ENCODE measurements at places on chromosomes 7 and 10.

DNA sequence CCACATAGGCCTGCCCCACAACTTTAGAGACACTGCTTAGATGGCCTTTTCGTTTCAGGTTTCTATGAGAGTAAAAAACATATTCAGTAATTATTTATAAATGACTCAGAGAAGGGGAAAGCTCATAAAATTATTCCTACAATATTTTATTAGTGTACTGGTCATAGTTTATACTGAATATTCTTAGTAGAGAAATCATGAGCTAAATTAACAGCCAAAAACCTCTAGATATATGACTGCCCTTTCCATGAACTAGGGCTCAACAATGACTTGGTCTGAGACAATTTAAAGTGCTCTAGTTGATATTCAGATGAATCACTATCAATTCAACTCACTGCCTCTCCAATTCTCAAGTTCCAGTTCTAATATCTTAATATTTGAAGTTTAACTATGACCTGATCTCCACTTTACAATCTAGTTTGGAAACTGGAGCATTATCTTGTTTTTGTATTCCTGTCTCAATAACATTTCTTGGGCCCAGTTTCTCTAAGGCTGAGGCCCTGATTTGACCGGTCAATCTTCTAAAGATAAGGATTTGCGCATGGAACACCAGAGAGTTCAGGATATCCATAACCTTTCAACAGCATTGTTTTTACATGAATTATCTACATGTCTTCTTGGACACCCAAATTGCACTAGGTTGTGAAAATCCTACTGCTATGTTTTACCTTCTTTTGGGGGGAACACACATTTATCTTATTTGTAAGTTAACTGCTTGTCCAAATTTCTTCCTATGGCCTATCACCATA is 141.6 kb downstream of the DGKB start:
- DNase-seq, result no peak

GRCh38 chr7:145434811-145435210 is 599.0 kb upstream of the TPK1 start:
- no peak for DNase-seq

DNA sequence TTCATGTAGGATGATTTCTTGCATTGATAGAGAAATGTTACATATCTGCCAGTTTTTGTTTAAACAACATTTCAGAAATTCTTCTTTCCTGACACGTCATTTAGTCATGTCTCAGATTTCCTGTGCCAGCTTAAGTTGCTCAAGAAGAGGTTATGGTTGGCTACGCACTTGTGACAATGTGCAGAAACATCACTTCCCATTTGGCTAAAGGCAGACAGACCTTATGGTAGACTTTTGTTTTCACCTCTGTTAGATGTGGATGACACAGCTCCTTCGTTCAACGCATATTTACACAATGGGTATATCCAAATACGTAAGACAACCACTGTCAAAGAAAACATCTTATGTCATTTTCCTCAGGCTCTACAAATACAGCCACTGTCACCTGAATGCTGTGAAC is 125.8 kb downstream of the DOCK4 start:
- DNase-seq, result peak; percentile 45

DNA sequence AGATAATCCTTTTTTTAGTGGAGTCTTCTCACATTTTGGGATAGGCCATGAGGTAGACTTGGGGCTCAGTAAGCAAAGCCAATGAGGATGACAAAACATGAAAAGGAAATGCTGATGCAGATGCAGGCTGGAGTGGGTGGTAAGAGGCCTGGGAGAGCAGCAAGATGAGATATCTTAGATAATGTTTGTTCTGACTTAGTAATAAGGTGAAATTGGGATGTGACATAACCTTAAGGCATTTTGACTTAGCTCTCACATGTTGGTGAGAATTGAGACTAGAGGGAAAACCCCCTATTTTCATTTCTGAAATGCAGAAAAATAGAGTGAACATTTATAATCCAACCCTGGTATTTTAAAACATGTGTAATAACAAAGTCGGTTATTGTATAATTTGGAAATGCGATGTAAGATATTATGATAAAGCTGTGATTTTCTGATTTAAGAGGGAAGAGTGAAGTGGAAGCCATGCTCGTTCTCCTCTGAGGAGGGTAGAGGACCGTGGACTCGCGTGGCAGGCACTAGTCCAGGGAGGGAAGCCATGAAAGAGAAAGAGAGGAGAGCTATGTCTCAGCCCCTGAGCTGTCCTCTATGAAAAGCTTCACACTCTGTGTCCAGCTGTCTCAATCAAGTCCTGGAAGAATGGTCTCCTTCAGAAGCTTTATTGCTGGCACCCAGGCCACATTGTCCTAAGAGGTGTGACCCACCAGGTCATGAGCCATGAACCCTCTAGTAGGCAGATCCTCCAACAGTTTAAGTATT is 57.3 kb downstream of the ST7 start:
- DNase-seq, result no peak

GRCh38 chr7:129911790-129912189 is 41.0 kb downstream of the UBE2H start:
- DNase-seq, result no peak

DNA sequence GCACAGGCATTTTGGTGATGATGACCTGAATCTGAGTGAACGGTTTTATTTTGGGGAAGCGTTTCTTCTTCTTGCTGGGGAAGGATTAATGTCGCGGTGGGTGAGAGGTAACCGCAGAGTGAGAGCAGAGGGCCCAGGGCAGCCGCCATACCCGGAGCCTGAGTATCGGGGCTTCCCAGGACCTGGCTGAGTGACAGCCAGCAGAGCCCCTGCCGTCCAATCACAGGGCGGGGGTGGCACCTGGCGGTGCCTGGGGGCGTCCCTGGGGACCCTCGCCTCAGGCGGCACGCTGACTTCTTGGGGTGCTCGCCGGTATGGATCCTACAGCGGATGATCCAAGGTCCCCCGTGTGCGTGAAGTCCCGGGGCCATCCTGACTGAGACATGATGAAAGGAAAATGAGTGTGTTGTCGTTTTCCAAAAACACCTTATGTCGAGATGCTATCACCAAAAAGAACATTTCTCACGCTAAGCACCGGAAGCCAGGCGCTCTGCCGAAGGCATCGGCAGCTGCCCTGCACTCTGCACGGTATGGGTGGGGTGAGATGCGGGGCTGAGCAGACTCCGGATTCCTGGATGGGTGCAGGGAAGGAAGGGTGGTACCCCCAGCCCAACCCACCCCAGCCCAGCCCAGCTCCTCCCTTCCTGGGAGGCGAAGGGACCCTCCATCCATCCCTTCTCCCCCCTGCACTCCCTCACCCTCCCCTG is 227.9 kb upstream of the SHH start:
- DNase-seq, result no peak

DNA sequence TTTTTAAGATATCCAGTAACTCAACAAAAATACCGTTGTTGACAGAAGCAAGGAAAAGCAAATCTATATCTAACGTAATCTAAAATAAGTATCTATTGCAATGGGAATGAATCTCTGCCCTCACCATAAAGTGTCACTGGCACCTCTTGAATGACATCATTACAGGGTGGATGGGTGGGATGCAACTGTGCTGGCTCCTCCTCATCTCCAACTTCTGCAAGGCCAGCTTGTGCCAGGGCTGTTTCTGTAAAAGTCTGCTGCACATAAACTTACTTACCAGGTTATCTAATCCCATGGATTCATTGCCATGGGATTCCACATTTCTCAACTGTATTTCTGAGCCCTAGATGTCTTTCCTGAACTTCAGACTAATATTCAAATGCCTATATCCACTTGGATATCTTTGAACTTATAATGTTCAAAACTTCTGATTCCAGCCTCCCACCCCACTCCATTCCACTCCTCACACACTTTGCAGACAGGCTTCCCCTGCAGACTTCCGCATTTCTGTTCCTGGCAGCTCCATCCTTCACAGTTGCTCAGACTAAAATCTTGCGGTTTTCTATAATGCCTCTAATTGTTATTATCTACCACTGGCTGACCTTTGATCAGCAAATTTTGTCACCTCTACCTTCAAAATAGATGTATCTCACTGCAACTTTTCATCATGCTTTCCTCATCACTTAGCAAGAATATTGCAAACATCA is 10.7 kb downstream of the FGL2 start:
- DNase-seq, result no peak

GRCh38 chr7:158289761-158290523 is 297.7 kb downstream of the PTPRN2 start:
- DNase-seq, result no peak

All from PC-9 (cell line).